Renal cortical epithelial cell (primary cell): ENCODE measurements at places on chromosomes 3 and 15.
A peak's percentile ranks its signal among the peaks of the same experiment; 100 is the strongest.

DNA sequence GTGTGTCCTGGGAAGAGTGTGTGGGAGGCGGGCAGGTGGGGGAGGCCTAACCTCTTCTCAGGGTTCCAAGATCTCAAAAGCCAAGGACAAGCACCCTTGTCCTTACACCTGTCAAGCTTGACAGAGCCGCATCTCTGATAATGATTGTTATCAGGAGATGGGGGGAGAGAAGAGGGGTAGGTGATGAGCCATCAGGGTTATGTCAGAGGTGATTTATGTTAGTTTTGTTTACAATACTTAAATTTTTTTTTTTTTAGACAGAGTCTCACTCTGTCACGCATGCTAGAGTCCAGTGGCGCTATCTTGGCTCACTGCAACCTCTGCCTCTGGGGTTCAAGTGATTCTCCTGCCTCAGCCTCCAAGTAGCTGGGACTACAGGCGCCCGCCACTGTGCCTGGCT lies 7.4 kb upstream of the NCBP2 start:
- DNase-seq, result no peak

- DNase-seq, result no peak
Observed at GRCh38 chr15:59444980-59445545, 7.1 kb downstream of the FAM81A start.

- no peak for DNase-seq
Observed at GRCh38 chr3:47011371-47011770, 31.9 kb downstream of the NBEAL2 start.

- no peak for DNase-seq
Observed at GRCh38 chr3:13494463-13495350, 14.6 kb downstream of the HDAC11 start.

DNA sequence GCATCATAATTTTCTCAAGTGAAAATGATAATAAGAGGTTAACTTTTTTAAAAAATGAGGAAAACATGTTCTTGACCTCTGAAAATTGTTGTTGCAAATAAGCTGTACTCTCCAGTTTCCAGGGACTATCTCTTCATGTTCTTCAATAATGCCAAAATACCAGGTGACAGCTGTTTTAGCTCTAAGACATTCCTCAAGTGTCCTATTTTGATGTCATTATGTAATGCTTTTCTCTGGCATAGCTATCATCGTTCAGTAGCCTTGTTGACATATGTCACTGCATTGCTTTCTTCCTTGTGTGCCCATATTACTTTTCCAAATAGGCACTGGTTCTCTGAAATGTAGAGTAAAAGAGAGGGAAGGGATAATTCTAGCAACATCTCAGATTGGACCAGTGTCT lies 5.7 kb upstream of the FILIP1L start:
- DNase-seq, result no peak

- DNase-seq, result no peak
Observed at GRCh38 chr3:101251441-101251840, 68.9 kb downstream of the IMPG2 start.

DNA sequence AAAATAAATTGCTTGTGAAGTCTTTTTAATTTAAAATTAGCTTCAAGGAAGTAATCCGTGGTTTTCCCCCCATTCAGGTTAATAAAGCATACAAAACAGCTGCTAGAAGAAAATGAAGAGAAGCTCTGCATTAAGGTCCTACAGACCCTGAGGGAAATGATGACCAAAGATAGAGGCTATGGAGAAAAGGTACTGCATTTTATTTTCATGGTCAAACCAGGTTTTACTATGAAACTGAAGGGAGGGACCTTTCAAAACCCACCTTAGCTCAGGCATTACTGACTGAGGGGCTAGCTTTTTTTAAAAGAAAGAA lies 218.5 kb downstream of the ITPR1 start:
- DNase-seq, result no peak

- peak; percentile 32 for DNase-seq
Observed at GRCh38 chr15:36831904-36832287, 252.5 kb downstream of the CDIN1 start.

GRCh38 chr3:102378216-102378615 lies 56.6 kb upstream of the ZPLD1 start:
- DNase-seq, result no peak

GRCh38 chr15:38533926-38534325 lies 30.7 kb downstream of the RASGRP1 start:
- DNase-seq, result no peak

- peak; percentile 28 for DNase-seq
Observed at GRCh38 chr3:20836801-20837200, 650.8 kb upstream of the SGO1 start.

GRCh38 chr15:96180087-96180748 lies 150.3 kb upstream of the NR2F2 start:
- no peak for DNase-seq

- peak; percentile 42 for DNase-seq
Observed at GRCh38 chr3:86774082-86774691, 216.8 kb downstream of the VGLL3 start.

DNA sequence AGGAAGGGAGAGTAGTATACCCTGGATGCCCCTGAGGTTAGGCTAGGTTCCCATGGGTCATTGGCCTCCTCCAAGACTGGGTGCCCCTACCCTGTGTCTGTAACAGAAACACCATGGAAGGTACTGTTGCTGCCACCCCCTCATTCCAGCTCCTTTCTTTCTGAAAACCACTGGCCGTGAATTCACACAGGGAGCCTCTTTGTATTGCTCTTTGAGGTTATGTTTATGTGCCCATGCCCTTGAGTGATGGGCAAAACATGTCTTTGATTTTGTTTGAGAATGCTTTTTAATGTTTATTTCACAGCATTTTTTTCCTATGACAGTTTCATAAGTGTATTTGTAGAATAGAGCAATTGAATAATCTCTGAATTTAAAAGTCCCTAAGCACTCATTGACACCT lies 79.7 kb downstream of the RARB start:
- no peak for DNase-seq

DNA sequence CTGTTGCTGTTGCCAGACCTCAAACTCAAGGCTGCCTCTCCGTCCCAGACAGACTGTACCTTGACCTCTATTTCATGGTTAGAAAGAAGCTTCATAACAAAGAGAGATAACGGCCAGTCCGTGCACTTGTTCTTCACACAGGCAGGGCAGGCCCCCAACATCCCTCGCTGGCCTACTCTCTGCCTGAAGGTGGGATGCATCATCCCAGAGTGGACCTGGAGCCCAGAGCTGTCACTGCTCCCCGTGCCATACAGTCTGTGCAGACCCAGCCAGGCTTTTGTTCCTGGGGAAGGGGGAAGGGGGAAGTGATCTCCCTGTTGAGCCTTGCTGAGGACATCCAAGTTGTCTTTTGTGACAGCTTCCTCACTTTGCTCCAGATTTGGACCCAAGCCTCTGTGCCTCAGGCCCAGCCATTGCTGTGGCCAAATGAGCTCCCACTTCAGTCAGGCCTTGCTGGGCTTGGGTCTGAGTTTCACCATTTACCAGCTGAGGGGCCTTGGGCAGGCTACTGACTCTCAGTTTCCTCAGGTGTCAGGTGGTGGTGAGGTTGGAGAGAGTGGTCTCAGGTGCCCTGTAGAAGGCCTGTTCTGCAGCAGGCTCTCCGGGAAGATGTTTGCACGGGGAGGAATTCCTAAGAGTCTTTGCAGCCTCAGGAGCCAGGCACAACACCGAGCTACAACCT lies 141.6 kb downstream of the DNAJB8 start:
- no peak for DNase-seq

- peak; percentile 11 for DNase-seq
Observed at GRCh38 chr3:108493862-108494261, 16.5 kb downstream of the MYH15 start.

DNA sequence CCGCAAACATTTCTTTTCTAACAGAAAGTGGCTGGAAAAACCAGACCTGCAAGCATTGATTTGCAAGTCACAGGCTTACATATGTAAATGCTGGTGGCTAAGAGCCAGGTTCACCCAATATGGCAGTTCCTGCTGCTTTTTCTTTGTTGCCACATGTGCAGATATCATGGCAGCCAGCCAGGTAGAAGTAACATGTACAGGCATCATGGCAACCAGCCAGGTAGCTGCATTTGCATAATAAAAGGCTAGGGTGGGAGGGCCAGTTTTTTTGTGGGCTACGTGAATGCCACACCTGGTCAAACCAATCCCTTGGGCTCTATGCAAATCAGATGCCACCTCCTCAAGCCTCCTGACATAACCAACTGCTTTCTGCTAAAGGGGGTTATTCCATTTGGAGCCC lies 2.8 kb upstream of the SMCO1 start:
- DNase-seq, result no peak

- DNase-seq, result no peak
Observed at GRCh38 chr3:177109688-177110330, 87.5 kb downstream of the TBL1XR1 start.

DNA sequence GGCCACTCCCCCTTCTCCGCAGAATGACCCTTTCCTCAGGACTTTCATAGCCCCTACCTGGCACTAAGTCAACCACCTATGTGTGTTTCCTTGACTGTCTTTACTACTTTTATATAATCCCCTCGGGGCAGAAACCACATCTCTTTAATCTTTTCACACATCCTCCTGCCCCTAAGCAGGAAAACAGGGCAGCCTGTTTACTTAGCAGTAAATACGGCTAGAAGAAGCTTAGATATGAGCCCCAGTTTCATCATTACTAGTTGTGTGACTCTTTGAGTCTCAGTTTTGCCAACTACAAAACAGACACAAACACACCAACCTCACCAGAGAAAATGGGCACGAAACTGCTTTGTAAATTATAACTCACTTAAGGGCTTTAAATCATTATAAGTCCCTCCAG lies 98.3 kb downstream of the CYP19A1 start:
- peak; percentile 4 for DNase-seq

DNA sequence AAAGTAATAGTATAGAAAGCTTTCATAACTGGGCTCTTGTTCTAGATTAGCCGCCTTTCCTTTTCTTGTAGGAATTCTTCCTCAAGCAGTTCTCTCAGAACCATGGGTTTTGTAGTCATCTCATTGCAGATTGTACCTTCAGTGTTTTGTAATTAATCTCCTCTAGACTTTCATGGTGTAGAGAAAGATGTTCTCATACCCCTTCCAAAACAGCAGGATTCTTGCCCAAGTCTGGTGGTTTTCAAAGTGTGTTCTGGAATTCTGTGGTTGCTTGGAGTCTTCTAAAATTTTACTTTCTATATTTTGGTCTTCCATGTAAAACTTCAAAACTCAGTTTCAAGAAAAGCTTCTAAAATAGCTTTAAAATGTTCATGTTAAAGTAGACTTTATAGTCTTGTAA lies 293.8 kb downstream of the PTPRG start:
- DNase-seq, result no peak

- DNase-seq, result no peak
Observed at GRCh38 chr15:25784876-25785640, 78.1 kb downstream of the ATP10A start.

GRCh38 chr3:128275316-128276145 lies 122.2 kb downstream of the EEFSEC start:
- DNase-seq, result no peak

- no peak for DNase-seq
Observed at GRCh38 chr3:167843886-167844285, 108.4 kb downstream of the SERPINI1 start.

DNA sequence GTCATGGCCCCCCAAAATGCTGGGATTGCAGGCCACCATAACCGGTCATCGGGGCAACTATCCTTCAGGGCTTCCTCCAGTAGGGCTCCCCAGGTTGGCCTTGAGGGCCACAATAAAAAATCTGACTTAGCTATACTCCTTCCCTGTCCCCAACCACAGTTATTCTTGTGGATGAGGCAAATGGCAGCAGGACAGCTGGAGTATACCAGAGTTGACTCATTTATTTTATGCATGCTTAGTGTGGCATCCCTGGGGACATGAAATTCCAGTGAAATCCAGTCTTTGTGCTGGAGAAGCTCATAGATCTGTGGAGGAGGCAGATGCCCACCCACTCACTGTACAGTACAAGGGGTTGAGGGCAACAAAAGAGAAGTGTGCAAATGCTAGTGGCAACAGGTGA lies 109.5 kb downstream of the RORA start:
- DNase-seq, result no peak

- DNase-seq, result no peak
Observed at GRCh38 chr3:65864357-65864904, 174.3 kb downstream of the MAGI1 start.

GRCh38 chr15:43135351-43135750 lies 2.0 kb downstream of the TMEM62 start:
- no peak for DNase-seq
